ENCODE measurements at places on chromosomes 5 and 9.
A peak's percentile ranks its signal among the peaks of the same experiment; 100 is the strongest.

DNA sequence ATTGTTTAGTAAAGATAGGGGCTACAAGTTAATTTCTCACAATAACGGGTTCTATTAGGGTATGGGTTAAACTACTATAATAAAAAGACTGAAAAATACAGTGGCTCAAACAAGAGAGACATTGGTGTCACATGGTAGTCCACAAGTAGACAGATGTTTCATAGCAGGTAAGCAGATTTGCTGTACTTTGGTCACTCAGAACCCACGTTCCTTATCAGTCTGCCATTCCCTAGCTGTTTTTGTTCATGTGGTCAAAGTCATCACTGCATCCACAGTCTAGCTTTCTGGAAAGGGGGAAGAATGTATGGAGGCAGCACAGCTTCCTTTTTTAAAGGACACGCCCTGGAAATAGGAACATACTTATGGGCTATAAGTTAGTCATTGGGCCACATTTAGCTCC lies 73.0 kb downstream of the SLC12A2 start:
- no peak for DNase-seq

DNA sequence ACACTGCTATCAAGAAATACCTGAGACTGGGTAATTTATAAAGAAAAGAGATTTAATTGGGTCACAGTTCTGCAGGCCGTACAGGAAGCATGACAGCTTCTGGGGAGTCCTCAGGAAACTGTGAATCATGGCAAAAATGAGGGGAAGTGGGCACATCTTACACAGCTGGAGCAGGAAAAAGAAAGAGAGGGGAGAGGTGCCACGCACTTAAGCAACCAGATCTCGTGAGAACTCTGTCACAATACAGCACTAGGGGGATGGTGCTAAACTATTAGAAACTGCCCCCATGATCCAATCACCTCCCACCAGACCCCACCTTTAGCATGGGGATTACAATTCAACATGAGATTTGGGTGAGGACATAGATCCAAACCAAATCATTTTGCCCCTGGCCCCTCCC lies 105.5 kb upstream of the CPLX2 start:
- DNase-seq = no peak

DNA sequence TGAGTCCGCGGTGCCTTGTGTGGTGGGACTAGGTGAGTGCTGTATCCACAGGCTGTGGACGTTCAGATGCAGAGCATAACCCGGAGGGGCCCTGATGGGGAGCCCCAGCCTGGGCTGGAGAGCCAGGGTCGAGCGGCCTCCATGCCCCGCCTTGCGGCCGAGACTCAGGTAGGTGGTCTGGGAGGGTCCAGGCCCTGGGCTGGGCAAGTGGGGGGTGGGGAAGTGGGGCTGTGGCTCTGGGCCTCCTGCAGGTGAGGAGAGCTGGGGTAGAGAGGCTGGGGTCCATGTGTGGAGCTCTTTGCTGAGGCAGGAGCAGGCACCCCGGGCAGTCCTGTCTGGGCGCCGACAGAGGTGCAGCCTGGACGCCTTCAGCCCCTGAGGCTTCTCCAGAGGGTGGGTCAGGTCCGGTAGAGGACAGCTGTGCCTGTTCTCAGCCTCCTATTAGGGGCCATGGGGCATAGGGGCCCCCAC lies 241.1 kb downstream of the CACNA1B start:
- no peak for DNase-seq

- no peak for DNase-seq
These were observed 13.8 kb upstream of the ABLIM3 start for GRCh38 chr5:149127394-149127955.

DNA sequence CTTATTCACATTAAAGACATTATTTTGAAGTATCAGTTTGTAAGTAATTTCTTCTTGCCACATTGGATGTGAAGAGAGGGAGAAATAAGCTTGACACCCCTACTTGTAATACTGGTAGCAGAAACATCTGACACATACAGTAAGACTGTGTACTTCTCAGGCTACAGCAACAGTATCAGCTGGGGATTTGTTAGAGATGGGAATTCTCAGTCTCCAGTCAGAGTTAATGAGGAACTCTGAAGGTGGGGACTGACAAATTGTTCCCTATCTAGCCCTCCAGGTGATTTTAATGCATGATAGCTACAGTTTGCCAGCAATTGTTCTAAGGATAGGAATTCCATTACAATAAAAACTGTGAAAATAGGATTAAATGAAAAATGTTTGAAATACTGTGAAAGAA lies 524.8 kb downstream of the PRR16 start:
- DNase-seq = no peak

DNA sequence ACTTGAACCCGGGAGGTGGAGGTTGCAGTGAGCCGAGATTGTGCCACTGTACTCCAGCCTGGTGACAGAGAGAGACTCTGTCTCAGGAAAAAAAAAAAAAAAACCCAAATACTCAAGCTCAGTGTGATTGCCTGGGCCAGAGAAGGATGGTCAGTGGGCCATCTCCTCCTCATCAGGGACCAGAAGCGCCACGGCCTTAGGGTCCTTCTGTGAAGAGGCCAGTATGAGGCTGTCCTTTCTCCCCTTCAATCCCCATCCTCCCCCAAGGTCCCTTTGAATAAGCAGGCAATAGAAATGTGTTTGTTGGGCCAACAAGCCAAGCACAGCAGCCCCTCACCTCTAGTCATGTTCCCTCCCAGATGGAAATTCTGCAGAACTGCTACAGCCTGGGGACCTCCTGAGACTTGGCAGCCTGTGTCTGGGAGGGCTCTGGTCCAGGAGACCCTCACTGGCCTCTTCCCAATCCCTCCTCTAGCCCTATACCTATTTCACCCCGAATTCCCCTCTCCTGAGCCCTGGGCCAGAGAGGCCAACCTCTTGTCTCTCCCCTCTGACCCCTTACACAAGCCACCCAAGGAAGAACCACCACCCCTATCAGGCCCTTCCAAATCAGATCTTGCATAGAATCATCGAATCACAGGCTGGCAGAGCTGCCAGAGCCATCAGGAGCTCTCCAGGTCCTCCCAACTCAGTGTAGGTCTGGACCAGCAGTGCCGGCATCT lies 1.0 kb downstream of the CSF1R start:
- DNase-seq = no peak

DNA sequence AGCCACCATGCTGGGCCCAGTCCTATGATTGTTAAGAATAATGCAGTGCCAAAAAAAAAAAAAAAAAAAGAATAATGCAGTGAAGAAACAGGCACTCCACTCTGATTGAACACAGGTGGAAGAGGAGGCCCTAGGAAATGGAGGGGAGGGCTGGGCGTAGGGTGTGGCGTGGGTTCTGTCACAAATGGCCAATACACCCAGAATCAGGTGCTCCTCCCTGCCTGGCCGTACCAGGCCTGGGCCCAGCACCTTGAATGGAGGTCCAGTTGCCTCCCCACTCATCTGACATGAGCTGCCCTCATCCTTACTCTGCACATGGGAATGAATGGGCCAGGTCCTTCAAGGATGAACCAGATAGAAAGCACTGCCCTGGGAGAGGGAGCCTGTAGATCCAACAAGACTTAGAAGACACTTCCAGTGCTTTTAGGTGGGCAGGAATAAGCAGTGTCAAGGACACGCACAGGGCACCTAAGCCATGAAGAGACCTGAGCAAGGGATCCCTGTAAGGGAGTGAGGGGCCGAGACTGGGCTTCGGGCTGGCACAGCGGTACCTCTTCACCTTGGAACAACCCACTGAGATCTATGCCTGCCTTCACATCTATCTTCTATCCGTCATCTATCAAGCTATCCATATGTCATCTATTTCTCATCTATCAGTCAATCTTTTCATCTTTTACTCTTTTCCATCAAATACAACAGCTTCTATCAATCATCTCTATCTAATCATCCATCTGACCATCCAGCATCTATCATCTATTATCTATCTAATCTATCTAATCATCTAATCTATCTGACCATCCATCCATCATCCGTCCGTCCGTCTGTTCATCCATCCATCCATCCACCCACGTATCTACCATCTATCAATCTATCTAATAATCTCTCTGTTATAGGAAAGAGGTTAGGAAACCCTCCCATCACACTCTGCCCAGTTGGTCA lies 15.9 kb downstream of the NINJ1 start:
- no peak for DNase-seq

DNA sequence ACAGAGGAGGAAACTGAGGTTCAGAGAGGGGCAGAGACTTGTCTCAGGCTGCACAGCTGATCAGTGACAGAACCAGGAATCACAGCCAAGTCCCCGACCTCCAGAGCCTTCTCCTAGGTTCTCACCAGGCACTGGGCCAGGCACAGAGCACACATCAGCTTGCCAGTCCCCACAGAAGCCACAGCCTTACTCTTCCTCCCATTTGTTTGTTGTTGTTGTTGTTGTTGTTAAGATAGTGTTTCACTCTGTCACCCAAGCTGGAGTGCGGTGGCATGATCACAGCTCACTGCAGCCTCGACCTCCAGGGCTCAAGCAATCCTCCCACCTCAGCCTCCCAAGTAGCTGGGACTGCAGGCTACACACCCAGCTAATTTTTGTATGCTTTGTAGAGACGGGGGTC lies 41.4 kb downstream of the NAIF1 start:
- DNase-seq = no peak

DNA sequence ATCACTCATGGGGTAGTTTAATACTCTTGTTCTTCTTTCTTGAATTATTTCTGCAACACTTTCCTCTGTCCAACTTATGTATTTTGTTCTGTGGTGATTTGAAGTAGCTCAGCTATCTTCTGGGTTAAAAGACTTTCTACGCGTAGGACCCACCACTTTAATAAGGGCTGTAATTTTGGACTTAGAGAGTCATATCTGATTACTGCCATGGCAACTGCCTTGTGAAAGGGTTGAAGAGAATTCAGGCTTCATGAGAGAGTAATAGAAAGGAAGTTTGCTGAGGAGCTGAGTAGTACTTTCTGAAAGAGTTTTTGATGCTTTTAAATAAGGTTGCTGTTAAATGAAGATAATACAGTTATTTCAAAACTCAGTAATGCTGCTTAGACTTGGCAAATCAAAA lies 89.5 kb downstream of the TLE4 start:
- no peak for DNase-seq

DNA sequence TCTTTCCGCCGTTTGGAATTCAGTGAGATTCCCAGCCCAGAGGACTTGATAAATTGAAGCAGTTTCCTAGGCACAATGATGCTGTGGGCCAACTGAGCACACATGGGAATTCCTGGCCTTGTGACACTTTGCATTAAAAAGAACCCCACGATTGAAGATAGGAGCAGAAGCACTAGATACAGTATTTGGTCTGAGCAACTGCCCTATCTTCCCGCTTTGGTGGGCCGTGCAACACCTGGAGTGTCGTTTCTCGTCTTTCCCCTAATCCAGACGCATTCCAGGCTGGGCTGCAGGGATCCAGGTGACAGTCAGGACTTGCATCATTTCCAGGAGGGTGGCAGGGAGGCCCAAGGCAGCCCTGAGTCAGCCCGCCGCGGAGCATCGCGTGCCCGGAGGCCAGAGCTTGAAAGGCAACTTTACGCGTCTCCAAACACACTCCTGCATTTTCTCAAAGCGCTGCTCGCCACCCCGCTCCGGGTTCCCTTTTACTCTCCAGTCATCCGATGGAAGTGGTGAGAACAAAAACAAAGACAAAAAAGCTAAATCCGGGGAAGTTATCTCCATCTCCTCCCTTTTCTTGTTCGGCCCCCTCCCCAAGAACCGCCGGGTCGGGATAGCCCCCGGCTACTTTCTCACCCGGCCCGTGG lies 753 bp upstream of the STC2 start:
- DNase-seq = no peak

DNA sequence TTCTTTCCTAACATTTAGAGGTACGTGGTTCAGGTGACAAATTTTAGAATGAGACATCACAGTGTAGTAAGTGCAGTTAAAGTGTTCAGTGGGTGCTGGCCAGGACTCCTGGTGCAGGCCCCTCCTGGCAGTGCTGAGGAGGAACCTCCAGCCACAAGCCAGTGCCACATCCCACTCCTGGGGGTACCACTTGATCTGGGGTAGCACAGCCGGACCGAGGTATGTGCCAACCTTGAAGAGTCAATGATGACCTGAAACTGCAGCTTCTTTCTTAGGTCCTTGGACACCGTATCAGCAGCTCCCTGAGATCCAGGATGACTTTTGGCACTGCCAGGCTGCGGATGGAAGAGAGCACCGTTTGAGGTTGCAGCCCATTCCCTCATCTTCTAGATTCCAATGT lies 310.4 kb upstream of the IRX4 start:
- DNase-seq = no peak

- no peak for DNase-seq
These were observed 15.2 kb upstream of the ERAP2 start for GRCh38 chr5:96861076-96861475.

- DNase-seq = no peak
These were observed 11.7 kb downstream of the DNM1 start for GRCh38 chr9:128214571-128215490.

DNA sequence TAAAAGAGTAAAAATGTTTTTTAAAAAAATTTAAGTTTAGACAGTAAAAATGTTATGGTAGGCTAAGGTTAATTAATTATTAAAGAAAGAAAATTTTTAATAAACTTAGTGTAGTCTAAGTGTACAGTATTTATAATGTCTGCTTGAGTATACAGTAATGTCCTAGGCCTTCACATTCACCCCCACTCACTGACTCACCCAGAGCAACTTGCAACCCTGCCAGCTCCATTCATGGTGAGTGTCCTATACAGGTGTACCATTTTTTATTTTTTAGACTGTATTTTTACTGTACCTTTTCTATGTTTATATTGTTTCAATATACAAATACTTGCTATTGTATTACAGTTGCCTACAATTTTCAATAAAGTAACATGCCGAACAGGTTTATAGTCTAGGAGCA lies 234.1 kb downstream of the AUH start:
- DNase-seq = no peak

GRCh38 chr9:108476574-108476973 lies 379.2 kb downstream of the ACTL7B start:
- no peak for DNase-seq

- no peak for DNase-seq
These were observed 1028.5 kb upstream of the CDH9 start for GRCh38 chr5:28066856-28067255.

DNA sequence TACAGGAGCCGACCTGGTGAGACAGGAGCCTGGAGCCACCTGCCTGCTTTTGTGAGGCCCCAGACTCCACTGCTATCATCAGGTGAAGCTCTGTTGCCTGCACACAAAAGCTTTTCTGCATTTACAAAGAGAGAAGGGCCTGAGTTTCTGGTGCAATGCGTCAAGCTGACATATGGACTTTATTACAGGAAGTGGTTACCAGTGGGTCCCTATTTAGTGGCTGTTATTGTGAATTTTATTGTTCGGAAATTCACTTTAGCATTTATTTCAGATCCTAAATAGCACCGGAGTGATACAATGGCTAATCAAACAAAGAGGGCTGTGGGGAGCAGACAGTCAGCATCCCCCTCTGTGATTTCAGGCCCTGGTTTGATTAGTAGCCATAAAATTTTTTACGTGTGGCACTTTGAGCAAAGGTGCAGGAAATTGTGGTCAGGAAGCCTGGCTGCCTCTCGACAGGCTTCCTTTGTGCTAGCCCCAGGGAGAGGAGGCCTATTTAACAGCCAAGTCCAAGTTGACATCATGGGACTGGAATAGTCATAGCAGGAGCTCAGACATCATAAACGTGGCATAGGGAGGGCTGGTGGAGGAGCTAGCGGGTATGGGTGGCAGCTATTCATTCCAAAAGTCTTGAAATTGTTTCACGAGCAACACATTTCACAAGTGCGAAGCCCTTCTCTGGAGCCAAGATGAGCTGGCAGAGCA lies 8.4 kb downstream of the TGFBI start:
- no peak for DNase-seq

- peak; percentile 4 for DNase-seq
These were observed 388.5 kb upstream of the CTNND2 start for GRCh38 chr5:12292610-12293204.

GRCh38 chr5:107063511-107063910 lies 607.2 kb downstream of the EFNA5 start:
- no peak for DNase-seq

GRCh38 chr9:90201766-90202165 lies 440.9 kb downstream of the DIRAS2 start:
- DNase-seq = peak; percentile 5

All from HuH-7 (cell line).